ENCODE measurements at places on chromosomes 5 and 9. TPM values are rescaled to one million over a fixed set of nuclear protein-coding genes. Genes with fewer than 3 reads are reported as not detected.

Gene IL3
- not detected for total RNA-seq

Gene RAD17
- 9.5 TPM for total RNA-seq

Gene ELOVL7
- total RNA-seq, result not detected

Gene CARD9
- total RNA-seq, result 4.3 TPM

Gene PCDHB6
- 0.12 TPM for total RNA-seq

Gene GNAQ
- 16.3 TPM for total RNA-seq

Gene FCN2
- total RNA-seq, result not detected

Gene MYMK
- not detected for total RNA-seq

Gene TPPP
- 0.35 TPM for total RNA-seq

Gene PGM5
- 6.3 TPM for total RNA-seq

Gene LHX3
- not detected for total RNA-seq

Gene FREM1
- 1.8 TPM for total RNA-seq

Gene TSSK1B
- total RNA-seq, result not detected

Gene TIMD4
- total RNA-seq, result not detected

Gene PRRX2
- total RNA-seq, result 14.3 TPM

Gene CA9
- 0.77 TPM for total RNA-seq

Gene CCDC152
- total RNA-seq, result 1.3 TPM

Gene ARID3C
- total RNA-seq, result 0.35 TPM

Gene CDC25C
- 0.12 TPM for total RNA-seq

Gene MZB1
- not detected for total RNA-seq

Gene FOXD4L4
- not detected for total RNA-seq

Gene FBXL7
- total RNA-seq, result 17.2 TPM

Gene FSTL4
- total RNA-seq, result not detected

Gene FOXI1
- total RNA-seq, result not detected

Gene PHYHD1
- total RNA-seq, result 18.6 TPM

Gene ABLIM3
- total RNA-seq, result 28.5 TPM

Gene ATG12
- total RNA-seq, result 50.3 TPM

Gene NR6A1
- 0.23 TPM for total RNA-seq

Gene PIP5K1B
- total RNA-seq, result not detected
